Stimulated activated naive CD8-positive, alpha-beta T cell treated with anti-CD3 and anti-CD28 coated beads, Interleukin-15, Interleukin-2, amounts not matched to agents 100 U/mL and 50 U/mL, for 24 hours (primary cell): ENCODE measurements at places on chromosomes 7 and 10.

GRCh38 chr7:155294511-155294778 is 3.2 kb upstream of the INSIG1 start:
- no peak for DNase-seq

DNA sequence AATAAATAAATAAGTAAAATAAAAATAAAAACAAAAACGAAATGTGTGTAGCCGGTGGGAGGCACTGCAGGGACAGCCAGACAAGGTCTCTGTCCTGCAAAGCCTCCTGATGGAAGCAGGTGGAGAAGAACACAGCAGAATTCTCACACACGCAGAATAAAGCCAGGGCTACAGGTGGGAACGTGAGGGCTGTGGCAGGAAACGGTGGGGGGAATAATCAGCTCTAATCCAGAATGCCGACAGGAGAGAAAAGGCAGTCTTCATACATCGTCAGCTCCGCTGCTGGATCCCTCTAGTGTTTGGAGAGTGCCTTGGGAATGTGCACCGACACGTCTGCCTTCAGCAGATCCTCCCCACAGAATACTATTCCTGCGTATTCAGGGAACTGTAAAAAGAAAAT is 6.8 kb upstream of the SNX8 start:
- DNase-seq, result no peak

DNA sequence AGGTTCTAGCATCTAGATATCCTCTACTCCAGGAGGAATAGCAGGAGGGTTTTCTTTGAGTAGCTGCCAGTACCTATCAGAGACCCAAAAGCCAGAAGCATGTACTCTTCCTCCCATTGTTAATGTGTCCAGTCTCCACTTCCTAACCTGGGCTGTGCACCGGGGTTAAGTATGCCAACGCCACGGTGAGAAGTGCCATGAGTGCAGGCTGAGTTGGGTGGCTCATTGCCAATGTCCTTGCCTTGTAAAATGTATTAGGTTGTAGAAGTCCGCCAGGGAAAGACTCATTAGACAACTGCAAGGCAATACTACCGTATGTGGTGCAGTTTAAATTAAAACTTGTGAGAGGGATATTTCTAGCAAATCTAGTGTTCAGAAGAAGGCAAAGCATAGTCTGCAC is 55.0 kb upstream of the PRR15 start:
- DNase-seq, result no peak

- no peak for DNase-seq
Measured at GRCh38 chr7:70322856-70323255, 724.6 kb downstream of the AUTS2 start.

- no peak for DNase-seq
Measured at GRCh38 chr7:112074464-112074863, 131.7 kb downstream of the DOCK4 start.
